ENCODE measurements at places on chromosomes 5 and 9.

GRCh38 chr5:179307931-179308471 lies 37.3 kb downstream of the ADAMTS2 start:
- no peak for DNase-seq

- DNase-seq = no peak
Observed at GRCh38 chr5:128455841-128456361, 82.1 kb downstream of the FBN2 start.

DNA sequence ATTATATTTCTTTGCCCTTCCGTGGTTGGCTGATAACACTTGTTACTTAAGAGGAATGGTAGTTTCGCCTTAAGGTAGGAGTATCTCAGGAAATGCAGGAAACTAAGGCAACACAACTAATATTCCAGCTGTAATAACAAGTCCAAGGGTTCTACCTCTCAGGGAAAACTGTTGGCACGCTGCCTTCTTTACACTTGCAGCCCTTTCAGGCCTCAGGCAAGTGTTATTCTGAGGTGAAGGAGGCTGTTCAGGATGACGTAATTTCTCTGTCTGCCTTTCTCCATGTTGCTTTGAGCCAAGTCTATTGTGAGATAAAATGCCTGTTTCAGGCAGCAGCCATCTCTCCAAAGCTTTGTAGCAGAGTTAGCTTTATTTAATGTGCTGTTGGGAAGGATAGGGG lies 38.0 kb downstream of the VCAN start:
- DNase-seq = no peak

- no peak for DNase-seq
Observed at GRCh38 chr5:66454186-66455078, 141.8 kb upstream of the MAST4 start.

GRCh38 chr5:61472172-61472958 lies 140.3 kb downstream of the ZSWIM6 start:
- no peak for DNase-seq

- DNase-seq = no peak
Observed at GRCh38 chr5:36570301-36571095, 35.9 kb upstream of the SLC1A3 start.

DNA sequence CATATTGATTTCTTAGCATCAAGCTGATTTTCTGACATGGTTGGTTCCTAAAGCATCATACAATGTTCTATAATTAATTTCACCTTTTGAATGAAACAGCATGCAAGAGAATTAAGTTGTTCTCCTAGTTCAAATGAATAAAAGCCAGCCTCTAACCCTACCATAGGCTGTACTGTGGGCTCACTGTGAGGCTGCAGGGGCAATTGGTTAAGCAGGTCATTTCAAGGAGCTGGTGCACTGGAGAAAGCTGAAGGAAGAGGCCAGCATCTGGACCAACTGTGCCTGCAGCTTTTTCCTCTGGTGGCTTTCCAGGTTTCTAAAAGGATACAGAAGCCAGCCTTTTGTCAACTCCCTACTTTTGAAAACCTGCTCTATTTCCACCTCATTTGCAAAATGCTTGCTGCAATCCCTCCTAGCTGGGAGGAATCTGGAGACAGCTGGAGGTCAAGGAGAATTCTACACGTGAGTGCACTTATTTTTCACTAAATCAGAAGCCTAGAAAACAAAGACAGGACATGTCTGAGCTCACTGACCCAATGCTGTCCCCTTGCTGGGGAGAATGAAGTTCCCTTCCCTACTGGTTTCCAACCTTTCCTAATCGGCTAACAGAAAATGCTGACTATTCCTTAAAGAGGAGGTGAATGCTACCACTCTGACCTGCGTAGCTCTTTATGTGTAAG lies 158.9 kb downstream of the APBA1 start:
- DNase-seq = no peak

DNA sequence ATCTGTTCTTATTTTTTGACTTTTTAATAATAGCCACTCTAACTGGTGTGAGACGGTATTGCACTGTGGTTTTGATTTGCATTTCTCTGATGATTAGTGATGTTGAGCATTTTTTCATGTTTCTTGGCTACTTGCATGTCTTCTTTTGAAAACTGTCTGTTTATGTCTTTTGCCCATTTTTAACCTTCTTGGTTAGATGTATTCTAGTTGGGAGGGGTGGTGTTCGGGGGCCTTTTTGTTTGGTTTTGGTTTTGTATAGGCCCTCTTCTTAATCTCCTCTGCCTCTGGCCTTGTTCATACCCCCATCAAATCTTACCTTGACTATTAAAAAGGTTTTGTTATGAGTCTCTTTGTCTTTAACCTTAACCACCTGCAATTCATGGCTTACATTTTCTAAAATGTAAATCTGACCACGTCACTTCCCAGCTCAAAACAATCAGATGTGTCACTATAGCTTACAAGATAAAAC lies 107.8 kb upstream of the NR4A3 start:
- DNase-seq = no peak

DNA sequence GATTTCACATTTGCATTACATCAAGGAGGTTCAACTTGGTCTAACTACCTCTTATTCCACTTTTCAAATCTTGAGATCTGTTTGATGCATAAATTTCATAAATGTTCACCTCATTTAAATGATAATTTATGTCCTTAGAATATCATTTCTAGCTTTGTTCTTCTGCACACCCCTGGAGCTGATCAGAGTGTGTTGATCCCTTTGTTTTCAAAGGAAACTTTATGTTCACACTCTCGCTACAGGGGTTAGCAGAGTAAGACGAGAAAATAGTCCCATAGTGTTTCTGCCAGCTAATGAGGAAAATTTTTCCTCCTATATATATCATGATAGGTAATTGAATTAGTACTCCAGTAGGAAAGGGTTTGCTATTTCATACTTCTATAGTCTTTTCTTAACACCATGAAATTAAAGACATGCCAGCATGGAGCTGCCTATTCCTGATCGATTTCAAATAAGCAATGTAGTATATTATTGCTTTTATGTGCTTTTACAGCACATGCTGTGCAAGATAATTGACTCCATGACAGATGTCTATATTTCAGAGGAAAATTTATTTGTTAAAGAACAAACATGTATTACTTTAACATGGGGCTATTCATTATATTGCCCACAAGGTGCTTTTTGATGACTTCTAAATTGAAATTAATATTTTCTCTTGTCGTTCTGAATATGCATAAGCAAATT lies 4.8 kb upstream of the PAM start:
- no peak for DNase-seq

GRCh38 chr9:90832261-90832660 lies 30.6 kb downstream of the SYK start:
- DNase-seq = no peak

DNA sequence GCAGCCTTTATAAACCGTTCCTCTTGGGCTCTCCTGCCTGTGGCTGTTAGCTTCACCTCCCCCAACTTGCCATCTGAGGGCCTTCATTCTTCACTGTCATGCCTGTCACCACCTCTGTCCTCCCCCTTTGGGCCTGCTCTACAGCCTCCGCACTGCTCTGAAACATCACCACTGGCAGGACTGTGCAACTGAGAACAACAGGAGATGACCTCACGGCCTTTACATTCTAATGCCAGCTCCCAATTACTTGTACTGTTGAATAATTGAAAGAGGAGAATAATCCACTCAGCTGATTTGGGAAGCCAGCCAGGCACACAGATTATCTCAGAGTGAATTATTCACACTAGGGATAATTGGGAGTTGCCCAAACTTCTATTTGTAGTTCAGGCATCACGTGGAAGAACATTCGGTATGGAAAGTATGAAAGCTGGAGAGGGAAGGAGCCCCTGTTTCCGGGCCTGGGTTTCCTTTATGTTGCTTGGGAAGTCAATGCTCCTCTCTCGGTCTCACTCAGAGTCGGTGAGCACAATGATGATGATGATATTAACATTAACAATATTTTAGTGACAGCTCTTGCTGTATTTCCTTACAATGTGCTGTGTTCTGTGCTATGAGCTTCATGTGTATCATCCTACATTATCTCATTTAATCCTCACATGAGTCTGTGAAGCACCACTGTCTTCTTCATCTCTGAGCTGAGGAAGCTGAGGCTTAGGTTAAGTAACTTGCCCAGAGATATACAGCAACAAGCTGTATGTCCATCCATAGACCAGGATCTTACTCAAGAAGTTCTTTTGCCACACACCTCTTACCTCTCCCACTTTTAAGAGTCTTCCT lies 99.3 kb upstream of the LRRTM2 start:
- no peak for DNase-seq

GRCh38 chr5:943918-944620 lies 51.4 kb downstream of the TRIP13 start:
- DNase-seq = no peak

DNA sequence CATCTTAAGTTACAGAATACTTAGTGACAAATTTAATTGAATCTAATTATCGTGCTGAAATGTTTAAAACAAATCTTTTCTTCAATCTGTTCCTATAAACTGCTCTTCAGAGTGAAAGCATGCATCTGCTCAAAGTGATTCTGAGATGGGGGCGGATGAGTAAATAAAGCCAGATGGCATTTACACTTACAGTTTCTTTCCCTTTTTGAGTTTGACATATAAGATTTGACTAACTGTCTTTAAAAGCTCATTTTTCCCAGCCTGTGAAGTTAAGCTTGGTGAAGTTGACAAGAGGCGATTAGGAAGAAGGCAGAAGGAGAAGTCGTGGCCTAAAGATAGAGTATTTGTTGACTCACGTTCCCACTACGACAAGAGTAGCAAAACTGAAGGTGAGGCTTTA lies 137.4 kb downstream of the LPAR1 start:
- DNase-seq = no peak

DNA sequence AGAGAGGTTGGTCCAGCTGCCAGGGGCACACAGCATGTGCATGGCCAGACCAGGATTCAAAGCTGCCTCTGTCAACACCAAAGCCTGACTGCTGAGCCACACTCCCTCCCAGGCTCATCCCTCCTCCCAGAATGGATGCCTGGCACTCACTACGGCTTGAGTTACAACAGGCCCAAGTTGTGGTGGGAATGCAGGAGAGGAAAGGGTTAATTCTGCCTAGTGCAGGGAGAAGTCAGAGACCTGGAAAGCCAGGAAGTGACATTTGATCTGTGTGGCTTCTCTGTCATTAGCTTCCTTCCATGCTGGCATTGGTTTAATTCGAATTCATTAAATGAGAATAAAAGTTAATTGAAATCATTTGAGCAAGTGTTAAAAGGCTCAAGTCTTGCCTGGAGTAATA lies 150.0 kb downstream of the NSG2 start:
- DNase-seq = no peak

DNA sequence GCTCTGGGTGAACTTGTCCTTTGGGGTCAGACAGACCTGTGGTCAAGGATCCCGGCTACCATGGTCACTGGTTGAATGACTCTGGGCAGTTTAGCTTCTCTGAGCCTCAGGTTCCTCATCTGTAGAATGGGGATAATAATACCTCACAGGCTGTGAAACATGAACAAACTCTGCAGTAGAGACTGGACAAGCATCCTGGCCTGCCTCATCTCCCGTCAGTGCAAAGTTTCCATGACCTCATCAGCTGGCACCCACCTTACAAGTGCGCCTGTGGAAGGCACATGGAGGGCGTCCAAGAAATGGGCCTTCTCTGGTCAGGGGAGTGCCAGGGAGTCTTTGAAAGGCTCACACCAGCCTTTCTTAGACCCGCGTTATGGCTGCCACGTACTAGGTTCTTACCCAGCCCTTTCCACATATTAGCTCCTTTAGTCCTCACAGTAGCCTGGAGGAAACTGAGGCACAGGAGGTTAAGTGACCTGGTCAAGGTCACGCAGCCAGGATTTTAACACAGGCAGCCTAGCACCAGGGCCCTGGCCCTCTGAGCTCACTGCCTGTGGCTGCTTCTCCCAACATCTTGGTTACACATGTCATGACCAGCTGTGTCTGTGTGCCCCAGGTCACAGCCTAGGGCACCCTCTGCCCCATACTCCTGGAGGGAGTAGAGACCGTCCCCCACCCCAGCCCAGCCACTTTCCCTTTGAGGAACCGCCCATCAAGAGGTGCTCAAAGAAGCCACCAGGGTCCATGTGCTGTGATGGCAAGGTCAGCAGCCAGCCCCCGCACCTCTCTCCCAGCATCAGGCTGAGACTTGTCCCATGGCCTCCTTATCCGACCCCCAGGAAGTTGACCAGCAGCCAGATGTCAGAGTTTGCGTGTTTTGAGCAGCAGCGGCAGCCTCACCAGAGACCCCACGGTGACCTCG lies 39.4 kb upstream of the RPL26L1 start:
- DNase-seq = no peak

GRCh38 chr5:172683264-172683644 lies 42.2 kb downstream of the NEURL1B start:
- DNase-seq = no peak

GRCh38 chr5:137847687-137848086 lies 20.0 kb upstream of the MYOT start:
- DNase-seq = no peak

DNA sequence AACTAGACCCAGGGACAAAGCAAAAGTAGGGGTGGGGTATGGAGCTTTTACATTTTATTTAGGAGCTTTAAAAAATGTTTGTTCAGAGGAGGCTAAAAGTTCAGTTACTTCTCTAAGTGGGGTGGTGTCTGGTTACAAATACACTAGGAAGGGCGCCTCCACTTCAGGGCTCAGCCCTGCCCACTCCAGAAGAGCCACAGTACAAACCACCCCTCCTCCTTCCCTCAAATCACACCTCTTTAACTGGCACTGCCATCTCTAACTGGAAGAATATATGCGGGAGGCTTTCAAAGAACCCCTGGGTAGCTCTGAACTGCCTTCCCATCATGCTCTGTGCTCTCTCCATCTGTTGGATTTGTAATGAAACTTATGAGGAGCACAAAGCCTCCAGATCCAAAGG lies 98.8 kb upstream of the NFIB start:
- no peak for DNase-seq

GRCh38 chr9:32427111-32427873 lies 42.8 kb downstream of the ACO1 start:
- DNase-seq = no peak

DNA sequence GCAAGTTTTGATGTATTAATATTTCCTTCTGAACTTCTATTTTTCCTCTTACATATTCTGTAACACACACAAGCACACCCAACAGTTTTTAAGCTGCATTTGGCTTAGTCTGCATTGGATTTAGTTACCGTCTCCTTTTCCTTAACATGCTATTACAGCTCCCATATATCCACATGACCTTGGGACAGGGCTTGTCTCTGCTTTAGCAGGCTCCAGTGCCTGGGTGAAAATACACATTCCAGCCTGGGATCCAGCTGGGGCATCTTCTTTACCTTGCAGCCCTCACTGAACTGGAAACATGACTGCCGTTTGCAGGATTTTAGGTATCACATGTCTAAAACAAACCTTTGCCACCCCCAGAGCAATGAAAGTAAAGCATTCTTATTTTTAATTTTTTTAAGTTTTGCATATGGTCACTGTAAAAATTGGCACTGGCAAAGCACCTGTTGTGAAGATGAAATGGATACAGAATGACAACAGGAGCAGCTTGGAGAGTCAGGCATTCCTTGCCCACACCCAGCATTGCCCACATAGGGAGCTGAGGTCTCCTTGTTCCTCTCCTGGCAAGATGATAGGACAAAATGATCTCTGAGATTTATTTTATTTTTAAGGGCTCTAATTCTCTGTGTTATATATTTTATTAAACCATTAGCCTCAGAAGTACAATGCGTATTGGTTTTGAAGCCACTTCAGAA lies 4.0 kb downstream of the GADD45G start:
- no peak for DNase-seq

GRCh38 chr5:146428658-146429057 lies 18.5 kb upstream of the TCERG1 start:
- DNase-seq = no peak

All from D721Med (cell line).